ENCODE measurements at places on chromosomes 11 and 22.

DNA sequence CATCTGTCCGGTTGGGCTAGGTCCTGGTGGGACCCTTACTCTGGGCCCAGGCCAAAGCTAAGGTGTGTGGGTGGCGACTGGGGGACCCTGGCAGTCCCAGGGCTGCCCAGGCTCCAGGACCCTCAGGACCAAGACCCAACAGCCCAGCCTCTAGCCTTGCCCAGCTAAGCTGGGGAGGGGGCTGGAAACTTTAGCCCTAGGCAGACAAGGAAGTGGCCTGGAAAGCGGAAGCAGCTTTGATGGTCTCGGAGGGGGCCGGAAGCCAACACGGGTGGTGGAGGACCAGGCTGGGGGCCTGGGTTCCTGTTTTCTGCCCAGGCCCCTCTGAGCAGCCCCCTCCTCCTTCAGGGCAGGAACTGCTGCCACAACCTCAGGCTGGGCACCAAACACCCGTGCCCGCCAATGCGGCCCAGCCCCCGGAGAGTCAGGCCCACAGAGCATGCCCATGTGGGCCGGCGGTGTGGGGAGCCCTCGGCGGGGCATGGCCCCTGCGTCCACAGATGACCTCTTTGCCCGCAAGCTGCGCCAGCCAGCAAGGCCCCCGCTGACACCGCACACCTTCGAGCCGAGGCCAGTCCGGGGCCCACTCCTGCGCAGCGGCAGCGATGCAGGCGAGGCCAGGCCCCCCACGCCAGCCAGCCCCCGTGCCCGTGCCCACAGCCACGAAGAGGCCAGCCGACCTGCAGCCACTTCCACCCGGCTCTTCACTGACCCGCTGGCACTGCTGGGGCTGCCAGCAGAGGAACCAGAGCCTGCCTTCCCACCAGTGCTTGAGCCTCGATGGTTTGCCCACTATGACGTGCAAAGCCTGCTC, 2.8 kb downstream of the SIPA1 start:
- DNase-seq, result no peak

- DNase-seq, result peak; percentile 10
Observed at GRCh38 chr11:2205981-2206690, 34.5 kb upstream of the TH start.

- DNase-seq, result no peak
Observed at GRCh38 chr11:61195719-61196118, 7.6 kb upstream of the PGA3 start.

DNA sequence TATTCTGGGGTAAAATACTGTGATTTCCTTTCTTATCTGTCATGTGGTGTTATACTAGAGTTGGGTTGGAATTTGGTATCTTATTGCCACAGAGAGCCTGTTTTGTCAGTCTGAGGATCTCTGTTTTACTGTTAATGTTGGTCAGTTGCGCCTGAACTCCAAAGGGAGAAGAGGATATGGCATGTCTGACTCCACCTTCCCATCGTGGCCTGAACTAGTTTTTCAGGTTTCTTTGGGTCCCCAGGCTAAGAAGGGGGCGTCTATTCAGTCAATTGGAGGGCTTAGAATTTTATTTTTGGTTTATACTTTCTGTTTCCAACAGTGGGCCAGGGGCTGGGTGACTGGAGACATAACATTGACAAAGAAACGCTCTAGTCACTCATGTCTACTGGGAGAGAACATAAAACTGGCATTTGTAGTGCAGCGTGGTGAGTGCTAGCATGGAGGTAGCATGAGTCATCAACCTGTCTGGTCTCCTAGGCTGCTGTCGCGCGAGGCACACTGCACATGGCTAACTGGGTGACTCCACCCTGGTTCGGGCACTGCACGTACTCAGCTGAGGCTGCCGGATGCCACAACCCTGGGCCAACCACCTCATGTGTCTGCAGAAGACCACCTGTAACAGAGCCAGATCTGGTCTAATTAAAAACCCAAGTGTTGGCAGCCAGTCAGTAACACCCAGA, 120.1 kb upstream of the OR9Q1 start:
- DNase-seq, result no peak

- no peak for DNase-seq
Observed at GRCh38 chr11:132379540-132379939, 1009.1 kb downstream of the NTM start.

DNA sequence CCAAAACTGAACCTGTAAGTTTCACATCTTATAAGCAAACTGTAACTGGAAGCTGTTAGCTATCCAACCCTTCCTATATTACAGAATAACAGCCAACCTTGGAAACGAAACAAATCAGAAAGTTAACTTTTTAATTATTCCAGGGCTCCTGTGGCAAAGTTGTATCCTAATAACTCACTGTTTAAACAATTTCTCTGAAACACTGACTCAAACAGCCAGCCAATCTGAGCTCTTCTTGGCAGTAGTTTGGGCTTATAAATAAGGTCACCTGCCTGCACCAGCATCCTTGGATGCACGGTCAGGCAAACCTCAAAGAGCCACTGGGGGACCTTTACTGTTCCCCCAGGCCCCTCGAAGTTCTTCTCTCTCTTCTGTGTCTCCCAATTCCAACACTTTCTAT, 5.0 kb downstream of the CELSR1 start:
- no peak for DNase-seq

GRCh38 chr11:43360361-43361032, 1.8 kb downstream of the TTC17 start:
- no peak for DNase-seq

- DNase-seq, result no peak
Observed at GRCh38 chr11:75275581-75275980, 35.0 kb downstream of the TPBGL start.

DNA sequence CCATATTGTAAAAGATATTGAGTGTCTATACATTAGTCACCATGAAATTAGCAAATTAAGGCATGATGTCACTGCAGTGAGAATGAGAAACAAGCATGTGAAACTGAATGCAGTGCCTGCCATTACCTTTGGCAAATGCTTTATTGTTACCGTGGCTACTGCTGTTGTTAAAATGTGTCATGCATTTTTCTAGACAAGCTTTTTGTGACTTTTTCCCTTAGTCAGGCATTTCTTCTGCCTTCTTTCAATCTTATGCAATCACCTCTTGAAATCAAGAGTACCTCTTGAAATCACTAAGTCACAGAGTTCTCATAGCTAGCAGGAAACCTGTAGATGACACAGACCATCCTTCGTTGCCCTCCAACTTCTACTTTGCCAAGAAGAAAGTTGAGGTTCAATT, 461.7 kb upstream of the TENM4 start:
- no peak for DNase-seq

DNA sequence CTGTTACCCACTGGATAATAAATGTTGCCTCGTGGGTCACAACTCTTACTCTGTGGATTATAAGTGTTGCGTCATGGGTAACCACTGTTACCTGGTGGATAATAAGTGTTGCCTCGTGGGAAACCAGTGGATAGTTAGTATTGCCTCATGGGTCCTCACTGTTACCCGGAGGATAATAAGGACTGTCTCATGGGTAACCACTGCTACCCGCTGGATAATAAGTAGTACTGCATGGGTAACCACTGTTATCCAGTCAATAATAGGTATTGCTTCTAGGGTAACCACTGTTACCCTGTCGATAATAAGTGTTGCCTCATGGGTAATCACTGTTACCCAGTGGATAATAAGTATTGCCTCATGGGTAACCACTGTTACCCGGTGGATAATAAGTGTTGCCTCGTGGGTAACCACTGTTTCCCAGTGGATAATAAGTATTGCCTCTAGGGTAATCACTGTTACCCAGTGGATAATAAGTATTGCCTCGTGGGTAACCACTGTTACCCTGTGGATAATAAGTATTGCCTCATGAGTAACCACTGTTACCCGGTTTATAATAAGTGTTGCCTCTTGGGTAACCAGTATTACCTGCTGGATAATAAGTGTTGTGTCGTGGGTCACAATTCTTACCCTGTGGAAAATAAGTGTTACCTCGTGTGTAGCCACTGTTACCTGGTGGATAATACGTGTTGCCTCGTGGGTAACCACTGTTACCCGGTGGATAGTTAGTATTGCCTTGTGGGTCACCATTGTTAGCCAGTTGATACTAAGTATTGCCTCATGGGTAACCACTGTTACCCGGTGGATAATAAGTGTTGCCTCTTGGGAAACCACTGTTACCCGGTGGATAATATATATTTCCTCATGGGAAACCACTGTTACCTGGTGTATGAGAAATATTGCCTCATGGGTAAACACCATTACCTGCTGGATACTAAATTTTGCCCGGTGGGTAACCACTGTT, 15.7 kb upstream of the NXPE4 start:
- no peak for DNase-seq

DNA sequence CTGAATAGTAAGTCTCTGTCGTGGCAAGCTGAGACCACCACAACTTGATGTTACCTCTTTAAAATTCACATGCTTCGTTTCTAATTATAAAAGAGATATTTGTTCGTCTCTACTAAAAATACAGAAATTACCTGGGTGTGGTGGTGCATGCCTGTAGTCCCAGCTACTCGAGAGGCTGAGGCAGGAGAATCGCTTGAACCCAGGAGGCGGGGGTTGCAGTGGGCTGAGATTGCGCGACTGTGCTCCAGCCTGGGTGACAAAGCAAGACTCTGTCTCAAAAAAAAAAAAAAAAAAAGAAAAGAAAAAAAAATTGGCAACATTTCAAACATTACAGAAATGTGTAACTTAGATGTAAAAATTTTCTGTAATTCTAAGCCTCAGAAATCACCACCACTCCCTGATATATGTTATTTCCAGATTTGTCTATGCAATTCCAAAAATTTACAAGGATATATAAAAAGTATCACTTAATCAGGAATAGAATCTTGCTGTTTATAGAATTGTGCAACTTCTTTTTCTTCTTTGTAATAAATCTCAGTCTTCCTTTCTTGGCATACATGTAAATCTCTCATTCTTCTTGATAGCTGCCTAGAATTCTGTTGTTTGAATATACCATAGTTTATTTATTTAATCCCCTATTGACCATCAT, 37.3 kb downstream of the C11orf96 start:
- DNase-seq, result no peak

GRCh38 chr11:112731538-112731937, 229.7 kb upstream of the NCAM1 start:
- DNase-seq, result no peak

- DNase-seq, result no peak
Observed at GRCh38 chr11:102119997-102120396, 9.8 kb downstream of the YAP1 start.

- DNase-seq, result no peak
Observed at GRCh38 chr22:47564651-47565434, 802.4 kb downstream of the TBC1D22A start.

GRCh38 chr22:36641902-36642640, 61.5 kb downstream of the CACNG2 start:
- no peak for DNase-seq

DNA sequence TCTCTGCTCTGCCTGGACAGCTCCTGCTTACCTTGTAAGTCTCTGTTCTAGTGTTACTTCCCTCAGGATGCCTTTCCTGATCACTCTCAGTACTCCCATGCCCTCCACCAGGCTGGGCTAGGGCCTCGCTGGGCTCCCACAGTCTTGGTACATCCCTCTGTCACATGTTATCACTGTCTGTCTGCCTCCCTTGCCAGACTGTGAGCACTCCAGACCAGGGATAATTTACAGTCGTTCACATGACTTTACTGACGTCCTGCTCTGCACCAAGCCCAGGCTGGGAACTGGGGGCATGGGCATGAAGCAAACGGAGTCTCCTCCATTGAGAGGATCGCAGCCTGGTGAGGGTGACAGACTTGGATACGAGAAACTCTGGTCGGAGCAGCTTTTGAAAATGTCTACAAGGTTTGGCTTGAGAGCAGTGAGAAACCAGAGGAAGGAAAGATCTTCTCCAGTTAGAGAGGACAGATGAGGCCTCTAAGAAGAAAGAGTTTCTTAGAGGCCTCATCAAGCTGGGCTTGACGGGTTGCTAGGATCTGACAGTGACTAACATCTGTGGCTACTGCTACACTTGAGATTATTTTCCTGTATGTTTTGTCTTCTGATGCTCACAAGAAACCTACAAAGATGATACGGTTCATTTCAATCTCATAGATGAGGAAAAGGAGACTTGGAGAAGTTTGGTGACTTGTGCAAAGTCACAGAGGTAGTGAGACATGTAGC, 12.5 kb downstream of the USP35 start:
- no peak for DNase-seq

- peak; percentile 57 for DNase-seq
Observed at GRCh38 chr11:96155627-96156378, 187.2 kb downstream of the MAML2 start.

DNA sequence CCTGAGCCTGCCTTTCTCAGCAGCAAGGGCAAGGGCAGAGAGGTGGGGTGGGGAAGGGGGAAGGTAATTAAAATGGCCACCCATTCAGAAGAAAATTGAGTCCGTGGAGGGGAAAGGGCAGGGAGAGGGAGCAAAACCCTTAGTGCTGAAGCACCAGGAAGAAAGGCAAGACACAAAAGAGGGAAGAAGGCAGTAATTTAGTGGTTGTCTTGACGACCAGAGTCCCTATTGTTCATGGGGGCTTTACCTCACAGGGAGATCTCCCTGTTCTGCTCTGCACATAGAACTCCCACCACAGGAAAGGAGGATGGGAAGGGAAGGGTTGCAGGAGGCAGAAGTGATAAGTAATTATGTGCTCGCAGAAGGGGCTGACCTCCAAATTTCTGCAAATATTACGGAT, 23.4 kb downstream of the SNX19 start:
- DNase-seq, result no peak

GRCh38 chr22:24985826-24986214, 33.3 kb downstream of the KIAA1671 start:
- no peak for DNase-seq

DNA sequence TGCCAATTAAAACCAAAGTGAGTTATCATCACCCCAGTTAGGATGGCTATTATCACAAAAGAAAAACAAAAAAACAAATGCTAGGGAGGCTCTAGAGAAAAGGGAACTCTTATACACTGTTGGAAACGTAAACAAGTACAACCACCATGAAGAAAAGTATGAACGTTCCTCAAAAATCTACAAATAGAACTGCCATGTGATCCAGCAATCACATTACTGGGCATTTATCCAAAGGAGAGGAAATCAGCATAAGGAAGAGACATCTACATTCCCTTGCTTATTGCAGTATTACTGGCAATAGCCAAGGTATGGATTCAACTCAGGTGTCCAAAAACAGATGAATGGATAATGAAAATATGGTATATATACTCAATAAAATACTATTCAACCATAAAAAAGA, 1145.1 kb downstream of the LRRC4C start:
- no peak for DNase-seq

GRCh38 chr11:100830978-100831732, 144.1 kb downstream of the ARHGAP42 start:
- DNase-seq, result peak; percentile 67

DNA sequence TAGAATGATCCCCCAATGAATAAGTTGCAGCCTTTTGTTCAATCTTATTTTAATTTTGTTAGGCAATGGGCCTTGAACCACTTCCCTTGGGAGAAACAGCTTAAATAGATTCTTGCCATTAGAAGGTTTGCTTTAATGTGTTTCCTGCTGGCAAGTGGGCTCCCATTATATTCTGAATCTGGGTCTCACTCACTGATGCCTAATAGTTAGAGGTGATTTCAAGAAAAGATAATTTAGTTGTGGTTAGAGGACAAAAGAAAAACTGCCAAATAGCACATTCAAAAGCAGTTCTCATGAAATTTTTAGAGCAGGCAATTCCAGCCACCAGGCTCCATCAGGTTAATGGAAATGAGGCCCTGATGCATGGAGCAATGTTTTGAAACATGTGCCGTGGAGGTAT, 362.6 kb upstream of the CHORDC1 start:
- no peak for DNase-seq

GRCh38 chr22:36922711-36923110, 9.3 kb downstream of the CSF2RB start:
- DNase-seq, result no peak

All from tibial nerve (tissue), 4 donors.